Stimulated activated CD8-positive, alpha-beta memory T cell treated with anti-CD3 and anti-CD28 coated beads, Interleukin-7, amount 100 ng/mL, for 1 hour (primary cell): ENCODE measurements at places on chromosomes 13 and 19.

DNA sequence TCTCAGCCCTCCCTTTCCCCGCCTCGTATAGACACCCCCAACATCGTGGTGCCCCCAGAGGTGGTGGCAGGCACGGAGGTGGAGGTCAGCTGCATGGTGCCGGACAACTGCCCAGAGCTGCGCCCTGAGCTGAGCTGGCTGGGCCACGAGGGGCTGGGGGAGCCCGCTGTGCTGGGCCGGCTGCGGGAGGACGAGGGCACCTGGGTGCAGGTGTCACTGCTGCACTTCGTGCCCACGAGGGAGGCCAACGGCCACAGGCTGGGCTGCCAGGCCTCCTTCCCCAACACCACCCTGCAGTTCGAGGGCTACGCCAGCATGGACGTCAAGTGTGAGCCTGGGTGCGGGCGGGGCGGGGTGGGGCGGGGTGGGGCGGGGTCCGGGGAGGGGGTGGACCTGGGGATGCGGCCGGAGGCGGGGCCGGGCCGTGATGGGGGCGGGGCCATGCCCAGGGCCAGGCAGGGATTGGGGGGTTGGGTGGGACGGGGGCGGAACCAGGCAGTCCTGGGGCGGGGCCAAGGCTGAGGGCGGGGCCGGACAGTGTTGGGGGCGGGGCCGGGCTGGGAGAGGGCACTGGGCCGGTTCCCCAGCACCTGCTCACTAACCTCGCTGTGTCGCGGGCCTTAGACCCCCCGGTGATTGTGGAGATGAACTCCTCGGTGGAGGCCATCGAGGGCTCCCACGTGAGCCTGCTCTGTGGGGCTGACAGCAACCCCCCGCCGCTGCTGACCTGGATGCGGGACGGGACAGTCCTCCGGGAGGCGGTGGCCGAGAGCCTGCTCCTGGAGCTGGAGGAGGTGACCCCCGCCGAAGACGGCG, 7.8 kb downstream of the MAG start:
- no peak for DNase-seq

- DNase-seq = no peak
Observed at GRCh38 chr19:35805526-35806102, 7.0 kb downstream of the PRODH2 start.

- DNase-seq = no peak
Observed at GRCh38 chr13:73898276-73898675, 235.9 kb downstream of the KLF12 start.

GRCh38 chr19:15149737-15150136, 42.5 kb downstream of the SYDE1 start:
- DNase-seq = no peak

DNA sequence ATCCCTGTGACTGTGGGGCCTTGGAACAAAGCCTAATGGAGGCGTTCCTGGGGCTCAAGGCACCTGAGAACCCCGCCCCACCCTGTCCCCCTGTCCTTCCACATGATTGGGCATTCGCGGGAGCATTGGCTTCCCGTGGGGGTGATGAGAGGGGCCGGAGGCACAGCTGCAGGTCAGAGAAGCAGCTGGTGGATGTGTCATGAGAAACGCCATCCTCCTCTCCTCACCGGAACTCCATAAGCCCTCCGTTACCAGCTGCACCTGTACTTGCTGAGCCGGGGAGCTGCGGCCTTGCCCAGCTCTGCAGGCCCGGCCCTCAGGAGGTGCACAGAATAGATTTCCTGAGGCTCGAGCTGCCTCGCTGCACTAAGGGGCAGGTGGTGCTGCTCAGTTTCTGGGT, 42.0 kb downstream of the CAPN12 start:
- no peak for DNase-seq

- DNase-seq = no peak
Observed at GRCh38 chr19:38196245-38196837, 27.7 kb downstream of the DPF1 start.

DNA sequence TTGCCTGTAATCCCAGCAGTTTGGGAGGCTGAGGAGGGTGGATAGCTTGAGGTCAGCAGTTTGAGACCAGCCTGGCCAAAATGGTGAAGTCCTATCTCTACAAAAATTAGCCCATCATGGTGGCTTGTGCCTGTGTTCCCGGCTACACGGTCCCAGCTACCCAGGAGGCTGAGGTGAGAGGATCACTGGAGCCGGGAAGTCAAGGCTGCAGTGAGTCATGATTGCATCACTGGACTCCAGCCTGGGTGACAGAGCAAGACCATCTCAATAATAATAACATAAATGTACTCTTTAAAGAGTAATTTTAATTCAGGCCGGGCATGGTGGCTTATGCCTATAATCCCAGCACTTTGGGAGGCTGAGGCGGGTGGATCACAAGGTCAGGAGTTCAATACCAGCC, 38.7 kb downstream of the SKA3 start:
- no peak for DNase-seq

DNA sequence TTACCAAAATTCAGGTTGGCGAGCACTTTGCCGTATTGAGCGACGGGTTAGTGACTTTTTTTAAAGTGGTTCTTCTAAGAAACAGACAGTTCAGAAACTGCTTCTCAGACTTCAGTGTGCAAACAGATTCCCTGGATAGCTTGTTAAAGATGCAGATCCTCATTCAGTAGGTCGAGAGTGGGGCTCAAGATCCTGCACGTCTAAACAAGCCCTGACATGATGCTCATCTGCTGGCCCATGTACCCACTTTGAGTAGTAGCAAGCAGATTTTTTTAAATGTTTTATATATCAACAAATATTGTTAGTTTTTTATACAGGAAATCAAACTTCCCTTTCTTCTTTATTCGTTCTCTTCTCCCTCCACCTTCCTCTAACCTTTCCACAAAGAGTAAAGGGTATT, 7.3 kb downstream of the METTL21C start:
- no peak for DNase-seq

- no peak for DNase-seq
Observed at GRCh38 chr19:6551607-6552450, 21.0 kb downstream of the TNFSF9 start.

GRCh38 chr13:63409791-63410351, 1994.2 kb upstream of the PCDH20 start:
- DNase-seq = no peak

DNA sequence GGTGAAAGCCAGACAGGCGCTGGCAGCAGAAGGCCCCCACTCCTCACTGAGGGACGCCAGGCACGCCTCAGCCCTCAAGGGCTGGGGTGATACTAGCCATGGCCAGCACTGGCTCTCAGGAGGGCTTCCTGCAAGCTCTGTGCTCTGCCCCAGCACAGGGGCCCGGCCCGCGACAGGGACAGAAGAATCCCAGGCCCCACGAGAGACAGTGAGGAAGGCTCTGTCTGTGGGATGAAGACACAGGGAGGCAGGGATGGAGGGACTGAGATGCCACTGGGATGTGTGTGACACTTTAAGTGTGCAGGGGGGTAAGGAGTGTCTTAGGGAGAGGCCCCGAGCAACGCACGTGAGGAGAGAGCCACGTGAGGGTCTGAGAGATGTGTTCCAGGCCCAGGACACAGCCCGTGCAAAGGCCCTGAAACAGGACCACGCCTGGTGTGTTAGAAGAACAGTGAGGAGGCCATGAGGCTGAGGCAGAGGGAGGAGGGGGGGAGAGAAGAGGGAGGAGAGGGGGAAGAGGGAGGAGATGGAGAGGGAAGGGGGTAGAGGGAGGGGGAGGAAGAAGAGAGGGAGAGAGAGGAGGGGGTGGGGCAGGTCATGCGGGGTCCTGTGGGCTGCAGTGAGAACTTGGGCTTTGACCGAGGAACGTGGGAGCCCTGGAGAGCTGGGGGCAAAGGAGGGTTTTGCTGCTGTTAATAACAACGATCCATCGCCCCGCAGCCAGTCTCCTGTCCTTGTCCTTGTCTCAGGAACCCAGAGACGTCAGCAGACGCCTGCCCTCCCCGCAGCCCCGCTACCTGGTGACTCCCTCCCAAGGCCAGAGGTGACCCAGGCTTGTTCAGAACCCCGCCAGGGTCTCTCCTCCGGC, 7.2 kb downstream of the RPL36 start:
- no peak for DNase-seq

GRCh38 chr13:20815464-20815863, 41.7 kb upstream of the EEF1AKMT1 start:
- no peak for DNase-seq

GRCh38 chr13:111115061-111115964, at the start of gene ARHGEF7:
TSS of gene ARHGEF7 (plus strand) at chr13:111115310. CDS start at chr13:111115527, 217 bp downstream.
- DNase-seq = no peak

DNA sequence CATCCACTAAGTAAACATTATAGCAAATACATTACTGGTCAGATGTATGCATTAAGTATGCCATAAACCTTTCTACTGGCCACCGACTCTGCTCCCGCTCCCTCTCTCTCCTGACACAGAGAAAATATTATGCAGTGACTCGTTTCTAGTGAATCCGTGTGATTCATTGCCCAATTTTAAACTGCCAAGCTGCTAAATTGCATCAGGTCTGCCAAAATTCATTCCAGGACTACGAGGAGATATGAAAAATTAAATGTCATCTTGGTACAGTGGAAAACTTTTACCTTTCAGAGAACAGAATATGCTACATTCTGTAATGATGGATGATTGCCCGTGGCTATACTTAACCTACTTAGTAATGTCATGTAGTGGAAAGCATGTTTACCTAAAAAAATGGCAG, 368.8 kb upstream of the TSHZ3 start:
- no peak for DNase-seq

GRCh38 chr13:43057653-43058317, 34.4 kb downstream of the DNAJC15 start:
- no peak for DNase-seq

DNA sequence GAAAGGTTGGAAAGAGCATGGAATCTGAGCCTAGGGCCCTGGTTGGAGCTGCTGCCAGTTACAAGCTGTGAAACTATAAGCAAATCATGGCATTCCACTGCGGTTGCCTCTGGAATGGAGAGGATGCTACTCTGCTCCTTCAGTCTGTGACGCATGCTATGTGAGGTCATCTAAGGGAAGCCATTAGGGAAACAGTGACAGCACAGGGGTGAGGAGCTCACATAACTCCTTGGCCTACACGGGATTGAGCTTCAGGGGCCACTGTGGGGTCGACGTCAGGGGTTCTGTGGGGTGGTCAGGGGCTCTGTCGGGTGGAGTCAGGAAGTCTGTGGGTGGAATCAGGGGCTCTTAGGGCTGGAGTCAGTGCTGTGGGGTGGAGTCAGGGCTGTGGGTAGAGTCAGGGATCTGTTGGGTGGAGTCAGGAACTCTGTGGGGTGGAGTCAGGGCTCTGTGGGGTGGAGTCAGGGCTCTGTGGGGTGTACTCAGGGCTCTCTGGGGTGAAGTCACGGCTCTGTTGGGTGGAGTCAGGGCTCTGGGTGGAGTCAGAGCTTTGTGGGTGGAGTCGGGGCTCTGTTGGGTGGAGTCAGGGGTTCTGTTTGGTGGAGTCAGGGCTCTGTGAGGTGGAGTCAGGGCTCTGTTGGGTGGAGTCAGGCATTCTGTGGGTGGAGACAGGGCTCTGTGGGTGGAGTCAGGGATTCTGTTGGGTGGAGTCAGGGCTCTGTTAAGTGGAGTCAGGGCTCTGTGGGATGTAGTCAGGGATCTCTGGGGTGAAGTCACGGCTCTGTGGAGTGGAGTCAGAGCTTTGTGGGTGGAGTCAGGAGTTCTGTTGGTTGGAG, 35.8 kb upstream of the MEDAG start:
- no peak for DNase-seq

- no peak for DNase-seq
Observed at GRCh38 chr19:2848616-2849015, 7.3 kb downstream of the ZNF555 start.

DNA sequence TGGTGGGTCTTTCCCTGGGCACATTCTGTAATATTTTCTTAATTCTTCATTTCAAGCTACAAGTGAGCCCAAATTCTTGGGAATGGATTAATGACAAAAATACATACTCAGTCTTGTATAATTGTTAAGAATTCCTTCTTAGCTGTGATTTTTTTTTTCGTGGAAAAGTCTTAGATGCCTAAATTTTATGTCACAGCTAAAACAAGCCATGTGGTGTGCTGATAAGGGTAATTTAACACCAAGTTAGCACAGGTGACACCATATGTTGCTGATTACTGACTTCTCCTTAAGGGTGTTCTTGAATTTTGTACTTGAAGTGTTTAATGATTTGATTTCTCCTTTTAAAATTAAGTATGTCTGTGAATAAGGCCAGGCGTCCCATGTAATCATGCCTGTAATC, 29.3 kb downstream of the WDFY2 start:
- no peak for DNase-seq

GRCh38 chr13:31421756-31422155, 222.0 kb downstream of the B3GLCT start:
- DNase-seq = no peak

DNA sequence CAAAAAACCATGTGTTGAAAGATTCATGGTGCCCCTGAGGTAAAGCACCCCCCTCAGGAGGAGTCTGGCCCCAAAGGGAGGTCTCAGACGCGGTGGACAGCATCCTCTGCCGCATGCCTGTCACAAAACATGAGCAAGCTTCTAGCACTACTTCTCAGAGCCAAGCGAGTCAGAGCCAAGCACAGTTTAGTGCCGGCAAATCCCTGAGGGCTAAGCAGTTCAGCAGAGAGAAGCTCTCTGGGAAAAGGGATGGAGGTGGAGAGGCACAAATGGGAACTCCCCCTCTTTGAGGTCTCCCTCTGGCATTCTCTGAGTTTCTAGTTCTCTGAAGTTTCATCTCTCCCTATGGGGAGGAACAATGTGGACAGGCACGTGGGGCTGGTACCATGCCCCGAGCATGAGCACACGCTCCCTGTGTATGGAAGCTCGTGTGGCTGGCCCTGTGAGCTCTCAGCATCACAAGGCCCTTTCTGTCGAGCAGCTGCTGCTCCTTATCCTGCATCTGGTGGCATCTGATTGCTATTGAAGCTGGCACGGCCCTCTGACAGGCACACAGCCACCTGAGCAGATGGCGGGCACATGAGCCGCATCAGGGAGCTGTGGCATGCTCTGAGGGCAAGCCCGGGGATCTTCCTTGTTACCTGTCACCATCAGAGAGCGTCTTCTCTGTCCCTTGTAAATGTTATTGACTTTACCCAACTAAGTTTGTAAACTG, 325.1 kb downstream of the SLC7A1 start:
- no peak for DNase-seq

DNA sequence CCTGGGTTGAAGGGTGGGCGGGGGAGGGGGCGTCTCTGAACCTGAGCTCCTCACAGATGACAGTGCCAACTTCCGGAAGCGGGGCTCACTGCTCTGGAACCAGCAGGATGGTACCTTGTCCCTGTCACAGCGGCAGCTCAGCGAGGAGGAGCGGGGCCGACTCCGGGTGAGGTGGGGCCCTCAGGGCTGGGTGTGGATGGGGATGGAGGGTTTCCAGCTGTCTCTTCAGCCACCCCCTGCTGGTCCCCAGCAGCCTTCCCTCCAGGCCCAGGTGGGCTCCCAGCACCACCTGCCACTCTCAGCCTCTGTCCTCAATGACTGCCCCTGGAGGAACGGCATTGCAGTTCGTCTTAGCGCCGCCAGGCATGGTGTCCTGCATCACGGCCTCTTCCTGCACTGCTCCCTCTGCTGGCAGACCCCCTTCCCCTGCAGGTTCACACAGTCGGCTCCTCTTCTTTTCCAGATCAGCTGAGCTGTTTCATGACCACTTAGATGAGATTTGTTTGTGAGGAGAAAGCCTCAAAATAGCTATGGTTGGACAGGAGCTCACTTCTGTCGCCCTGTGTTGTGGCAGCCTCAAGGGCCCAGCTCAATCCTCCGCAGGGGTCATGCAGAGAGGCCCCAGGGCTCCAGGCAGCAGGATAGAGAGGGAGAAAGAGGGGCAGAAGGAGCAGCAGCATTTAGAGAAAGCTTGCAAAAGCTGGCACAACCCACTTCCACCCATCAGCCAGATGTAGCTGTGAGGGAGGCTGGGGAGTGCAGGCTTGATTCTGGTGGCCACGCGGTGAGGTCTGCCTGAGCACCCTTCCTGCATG, 2.5 kb upstream of the GARIN5A start:
- DNase-seq = no peak

GRCh38 chr19:18349524-18350128, 9.2 kb downstream of the PGPEP1 start:
- no peak for DNase-seq
